ENCODE measurements at places on chromosomes 1 and 21.

DNA sequence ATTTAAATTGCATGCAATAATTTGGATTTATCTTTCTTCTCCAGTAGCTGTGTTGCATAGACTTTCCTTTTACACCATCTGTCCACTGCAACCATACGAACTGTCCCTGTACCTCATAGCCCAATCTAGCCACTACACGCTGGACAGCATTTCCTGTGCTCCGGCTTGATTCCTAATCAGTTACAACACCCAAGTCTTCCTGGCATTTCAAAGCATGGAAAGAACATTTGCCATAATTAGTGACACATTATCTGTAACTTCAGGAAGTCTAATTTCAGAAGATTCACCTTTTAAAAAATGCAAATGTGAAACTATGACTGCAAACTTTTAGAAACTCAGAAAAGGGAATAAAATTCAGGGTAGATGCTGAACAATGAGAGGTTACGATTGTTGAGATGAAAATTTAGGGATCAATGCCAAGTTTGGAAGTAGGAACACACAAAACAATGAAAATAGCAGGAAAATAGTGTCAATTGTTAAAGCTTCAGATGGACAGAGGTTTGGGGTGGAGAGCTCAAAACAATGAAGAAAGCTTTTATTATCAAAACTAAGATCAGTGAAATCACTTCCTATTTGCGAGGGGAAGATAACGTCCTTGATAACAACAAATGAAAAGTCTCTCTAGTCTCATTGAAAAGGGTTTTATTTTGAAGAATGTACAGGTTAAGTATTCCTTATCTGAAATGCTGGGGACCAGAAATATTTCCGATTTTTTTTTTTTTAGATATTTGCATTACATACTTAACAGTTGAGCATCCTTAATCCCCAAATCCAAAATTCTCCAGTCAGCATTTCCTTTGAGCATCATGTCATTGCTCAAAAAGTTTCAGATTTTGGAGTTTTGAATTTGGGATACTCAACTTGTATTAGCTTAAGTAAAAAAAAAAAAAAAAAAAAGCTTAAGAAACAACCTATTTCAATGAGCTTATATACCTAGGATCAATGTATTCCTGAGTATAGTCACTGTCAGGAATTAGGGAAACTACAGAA lies 107.3 kb downstream of the FNBP1L start:
- DNase-seq, result no peak

DNA sequence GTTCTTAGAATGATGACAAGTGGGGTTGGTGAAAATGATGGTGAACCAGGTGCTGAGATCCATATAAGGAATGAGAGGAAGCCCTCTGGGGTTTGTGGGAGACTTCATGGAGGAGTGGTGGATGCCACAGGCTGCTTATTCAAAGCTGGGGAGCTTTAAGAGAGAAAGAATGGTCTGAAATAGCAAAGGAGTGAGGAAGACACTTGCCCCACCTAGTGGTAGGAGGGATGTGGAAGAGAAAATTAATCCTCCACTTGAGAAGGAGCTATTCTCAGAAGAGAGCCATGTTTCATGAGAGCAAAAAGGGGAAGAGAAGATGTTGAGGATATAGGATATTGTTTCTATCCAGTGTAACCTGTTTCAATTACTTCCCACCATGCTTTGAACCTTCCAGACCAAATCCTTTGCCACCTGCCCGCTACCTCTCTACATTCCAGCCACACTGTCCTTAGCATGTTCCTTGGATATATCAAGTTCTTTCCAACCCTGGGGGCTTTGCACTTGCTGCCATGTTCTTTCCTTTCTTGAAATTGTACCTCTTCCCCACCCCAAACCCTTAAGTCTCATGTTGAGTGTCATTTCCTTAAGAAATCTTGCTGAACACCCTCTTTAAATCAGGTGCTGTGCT lies 19.6 kb upstream of the ZNF648 start:
- no peak for DNase-seq

GRCh38 chr1:4710592-4711415 lies 56.4 kb downstream of the AJAP1 start:
- no peak for DNase-seq

- no peak for DNase-seq
Measured at GRCh38 chr1:42157667-42158066, 4.5 kb downstream of the GUCA2B start.

GRCh38 chr1:12052008-12052573 lies 11.0 kb upstream of the TNFRSF8 start:
- DNase-seq, result no peak

DNA sequence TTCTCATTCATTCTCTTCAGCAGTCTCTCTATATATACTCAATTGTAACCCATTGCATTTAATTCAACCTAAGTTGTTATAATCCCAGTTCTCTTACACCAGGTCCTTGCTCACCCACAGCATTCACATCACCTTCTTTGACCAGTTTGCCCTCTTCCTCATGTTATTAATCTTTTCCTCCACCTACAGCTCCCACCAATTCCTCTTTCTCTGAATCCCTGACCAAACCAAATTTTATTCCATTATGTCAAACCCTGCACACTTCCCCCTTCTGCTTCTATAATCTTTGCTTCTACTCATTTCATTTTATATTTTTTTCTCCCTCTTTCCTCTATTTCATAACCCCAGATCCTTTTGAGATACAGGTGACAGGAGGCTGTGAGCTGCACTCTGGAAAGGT lies 1.4 kb downstream of the CD1A start:
- no peak for DNase-seq

GRCh38 chr1:234841710-234842231 lies 231.8 kb upstream of the IRF2BP2 start:
- DNase-seq, result no peak

- DNase-seq, result no peak
Measured at GRCh38 chr1:28190996-28191645, 14.6 kb upstream of the PTAFR start.

DNA sequence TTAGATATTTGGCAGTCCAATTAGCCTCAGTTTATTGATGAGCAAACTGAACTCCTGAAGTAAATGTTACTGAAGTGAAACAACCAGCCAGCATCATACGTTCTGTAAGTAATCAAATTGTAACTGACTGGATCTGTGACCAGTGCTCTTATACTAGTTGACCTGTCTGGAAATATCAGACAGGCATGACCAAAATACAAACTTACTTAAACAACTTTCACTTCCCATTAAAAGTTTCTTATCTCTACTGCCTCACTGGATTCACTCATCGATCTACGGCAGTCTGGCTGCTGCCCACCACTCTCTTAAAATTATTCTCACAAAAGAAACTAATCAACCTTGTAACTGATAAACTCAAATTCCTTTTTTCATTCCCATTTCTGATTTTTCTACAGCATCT lies 56.4 kb downstream of the WDR3 start:
- DNase-seq, result no peak

- no peak for DNase-seq
Measured at GRCh38 chr1:25544243-25544764, 898 bp downstream of the LDLRAP1 start.

DNA sequence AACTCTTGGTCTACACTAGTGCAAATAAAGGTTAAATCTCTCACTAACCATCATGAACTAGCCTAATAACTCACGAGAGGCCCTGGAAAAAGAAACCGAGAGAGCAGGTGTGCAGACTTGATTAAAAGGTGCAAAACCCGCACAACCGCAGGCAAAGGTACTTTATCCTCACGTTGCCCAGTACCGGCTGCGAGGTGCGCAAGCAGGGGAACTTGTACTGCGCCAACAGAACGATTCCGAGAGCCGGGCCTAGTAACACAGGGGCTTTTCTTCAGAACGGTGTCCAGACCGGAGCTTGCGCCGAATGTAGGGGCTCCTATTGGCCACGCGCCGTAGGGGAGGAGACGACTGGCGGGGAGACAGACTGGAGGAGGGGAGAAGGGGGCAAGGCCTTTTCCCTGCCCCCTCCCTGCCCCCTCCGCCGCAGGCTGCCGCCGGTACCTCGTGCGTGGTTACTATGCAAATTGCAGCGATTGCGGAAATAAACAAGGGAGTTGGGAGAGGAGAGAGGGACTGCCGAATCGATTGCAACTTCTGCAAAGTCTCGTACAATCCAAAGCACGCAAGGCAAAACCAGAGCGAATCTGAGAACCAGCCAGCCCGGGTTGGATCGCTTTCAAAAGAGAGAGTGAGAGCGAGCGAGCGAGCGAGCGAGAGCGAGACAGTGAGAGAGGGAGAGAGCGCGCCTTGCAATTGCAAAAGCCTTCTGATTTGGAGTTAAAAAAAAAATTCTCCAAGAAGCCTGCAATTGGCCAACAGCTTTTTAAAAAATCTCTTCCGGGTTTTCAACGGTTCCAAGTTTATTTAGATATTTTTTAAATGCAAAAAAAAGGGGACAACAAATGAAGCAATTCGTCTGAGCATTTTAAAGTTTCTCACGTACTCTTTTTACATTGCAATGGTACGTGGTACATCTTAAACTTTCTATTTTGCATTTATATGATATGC lies 5.4 kb upstream of the NFIA start:
- DNase-seq, result peak; percentile 76

GRCh38 chr1:14961661-14962267 lies 191.8 kb upstream of the TMEM51 start:
- no peak for DNase-seq

GRCh38 chr1:8219530-8219929 lies 98.4 kb upstream of the SLC45A1 start:
- DNase-seq, result no peak

GRCh38 chr1:29209173-29209572 lies 21.6 kb downstream of the MECR start:
- no peak for DNase-seq

GRCh38 chr1:188669728-188670382 lies 1807.8 kb downstream of the BRINP3 start:
- DNase-seq, result no peak

- no peak for DNase-seq
Measured at GRCh38 chr1:77081834-77082233, 137.4 kb downstream of the PIGK start.

DNA sequence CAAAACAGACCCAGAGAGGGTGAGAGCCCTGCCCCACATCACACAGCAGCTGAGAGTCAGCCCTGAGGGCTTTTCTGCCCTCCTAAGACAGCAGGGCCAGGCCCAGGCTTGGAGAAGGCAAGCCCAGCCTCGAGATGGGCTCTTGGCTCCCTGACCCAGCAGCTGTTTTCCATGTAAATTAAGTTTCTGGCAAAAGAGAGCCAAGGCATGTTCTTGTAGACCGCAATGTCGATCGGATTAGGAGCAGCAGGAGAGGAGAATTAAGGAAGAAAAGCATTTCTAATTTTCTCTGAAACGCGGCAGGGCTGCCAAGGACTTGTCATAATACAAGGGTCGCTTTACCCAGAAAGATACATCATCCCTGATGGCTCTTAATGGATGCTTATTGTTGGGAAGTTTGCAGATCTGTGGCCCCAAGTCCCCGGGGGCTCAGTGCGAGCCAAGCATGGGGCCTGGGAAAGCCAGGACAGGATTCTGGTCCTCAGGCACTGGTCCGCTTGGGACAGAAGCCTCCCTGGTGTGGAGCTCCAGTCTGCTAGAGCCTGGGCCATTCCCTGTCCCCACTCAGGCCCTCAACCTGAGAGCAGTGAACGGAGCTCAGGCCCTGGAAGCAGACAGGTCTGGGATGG lies 62.8 kb downstream of the DMRTB1 start:
- DNase-seq, result no peak

DNA sequence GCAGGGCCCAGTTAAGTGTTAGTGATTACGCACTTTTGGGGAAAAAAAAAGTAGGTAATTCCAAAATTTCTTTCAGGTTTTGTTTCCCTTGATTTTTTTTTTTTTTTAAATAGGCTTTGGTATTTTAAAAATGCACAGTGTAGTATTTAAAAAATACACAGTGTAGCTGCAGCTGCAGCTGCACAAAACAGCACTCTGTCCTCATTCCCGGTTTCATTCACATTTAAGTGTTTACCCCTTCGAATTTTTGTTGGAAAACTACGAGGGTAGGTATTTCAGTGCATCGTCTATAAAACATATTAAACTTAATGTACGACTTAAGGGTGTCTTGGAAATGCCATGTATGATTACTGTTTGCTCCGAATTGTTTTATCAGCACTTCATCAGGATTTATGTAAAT lies 3.4 kb downstream of the NEK7 start:
- DNase-seq, result no peak

GRCh38 chr21:15063814-15064575 lies 805 bp downstream of the NRIP1 start:
- DNase-seq, result no peak

DNA sequence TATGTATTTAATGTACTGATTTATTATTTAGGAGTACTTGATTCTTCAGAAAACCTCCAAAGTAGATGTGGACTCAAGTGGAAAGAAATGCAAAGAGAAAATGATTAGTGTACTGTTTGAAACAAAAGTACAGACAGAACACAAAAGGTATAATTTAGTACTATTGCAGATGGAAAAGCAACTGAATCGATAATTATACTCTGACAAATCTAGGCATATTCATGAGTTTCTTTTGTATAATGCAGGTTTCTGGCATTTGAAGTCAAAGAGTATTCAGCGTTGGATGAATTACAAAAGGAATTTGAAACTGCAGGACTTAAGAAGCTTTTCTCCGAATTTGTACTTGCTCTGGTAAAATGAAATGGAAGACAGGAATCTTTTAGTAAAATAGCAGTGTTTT lies 12.5 kb downstream of the RWDD3 start:
- DNase-seq, result no peak

- DNase-seq, result no peak
Measured at GRCh38 chr1:204448344-204448964, 36.8 kb upstream of the PPP1R15B start.

All from activated CD4-positive, alpha-beta T cell treated with anti-CD3 and anti-CD28 coated beads, Interleukin-2, amount 50 U/mL, for 1 hour (primary cell).